Posterior vena cava (tissue), 2 donors: ENCODE measurements at places on chromosomes 16 and 17. TPM values are rescaled to one million over a fixed set of nuclear protein-coding genes. Genes with fewer than 3 reads are reported as not detected.

DNA sequence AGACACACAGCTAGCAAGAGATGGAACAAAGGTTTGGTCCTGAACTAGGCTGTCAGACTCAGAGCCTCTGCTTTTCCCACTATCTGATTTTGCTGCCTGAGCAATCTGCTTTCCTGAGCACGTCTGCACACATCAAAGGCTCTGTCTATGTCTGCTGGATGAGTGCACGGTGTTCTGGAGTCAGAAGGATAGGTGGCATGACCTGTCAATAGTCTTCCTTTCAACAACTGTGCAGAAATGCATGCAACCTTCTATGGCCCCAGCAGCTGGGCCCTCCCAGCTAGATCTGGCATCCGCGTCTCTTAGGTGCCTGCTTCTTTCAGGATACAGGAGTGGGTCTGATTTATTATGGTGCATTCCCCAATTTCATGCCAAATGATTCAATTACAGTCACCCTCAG lies 138.3 kb downstream of the UTP18 start:
- no peak for DNase-seq

The BCO1 gene
- total RNA-seq: not detected

- no peak for DNase-seq
Observed at GRCh38 chr16:56547120-56547948, 17.5 kb upstream of the MT4 start.

The TP53TG3B gene
- not detected for total RNA-seq

The UNK gene
- total RNA-seq: 32.9 TPM

- DNase-seq: no peak
Observed at GRCh38 chr17:27985736-27986399, 56.6 kb upstream of the NLK start.

The ARL5C gene
- total RNA-seq: not detected

The ZNF205 gene
- total RNA-seq: 7.6 TPM

GRCh38 chr17:67063141-67063540 lies 18.8 kb downstream of the CACNG1 start:
- DNase-seq: no peak

The GPRC5C gene
- 12.9 TPM for total RNA-seq

The NUTF2 gene
- total RNA-seq: 99.1 TPM

The CCT6B gene
- total RNA-seq: 2.4 TPM
